ENCODE measurements at places on chromosomes 1 and 21. TPM values are rescaled to one million over a fixed set of nuclear protein-coding genes. Genes with fewer than 3 reads are reported as not detected.

DNA sequence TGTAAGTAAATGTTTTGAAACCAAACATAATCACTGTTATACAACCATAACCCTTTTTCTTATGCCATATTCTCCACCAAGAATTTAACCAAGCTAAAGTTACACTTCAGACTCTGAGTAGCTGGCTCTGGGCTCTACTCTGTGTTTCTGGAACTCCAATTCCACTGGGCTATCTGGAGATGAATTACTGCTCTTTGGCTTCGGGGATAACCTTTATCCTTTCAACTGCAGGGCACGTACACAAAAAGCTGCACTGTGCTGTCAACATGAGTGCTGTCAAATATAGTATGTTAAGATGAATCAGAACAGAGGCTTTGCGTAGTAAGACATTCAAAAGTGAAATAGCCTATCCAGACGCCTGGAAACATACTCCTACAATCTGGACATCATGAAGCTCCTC is 500.6 kb downstream of the LTN1 start:
- DNase-seq, result no peak

DNA sequence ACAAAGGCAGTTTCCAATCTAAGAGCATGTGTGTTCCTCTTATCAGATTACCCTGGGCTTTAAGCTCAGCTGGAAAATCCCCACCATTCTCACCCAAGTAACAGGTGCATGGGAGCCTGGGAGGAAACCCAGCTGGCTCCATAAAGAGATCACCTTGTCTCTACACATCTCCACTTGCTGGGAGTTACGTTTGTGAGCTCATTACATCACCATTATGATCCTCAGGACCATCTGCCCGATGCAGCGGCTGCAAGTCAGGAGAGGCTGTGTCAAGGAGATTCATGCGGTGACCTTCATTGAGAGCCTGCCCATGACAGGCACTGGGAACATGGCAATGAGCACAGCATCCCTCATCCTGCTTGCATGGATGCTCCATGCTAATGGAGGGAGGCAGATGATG is 618.0 kb downstream of the NPHP4 start:
- no peak for DNase-seq

Gene POFUT2
- total RNA-seq, result 12.4 TPM

Gene PLPPR4
- not detected for total RNA-seq

Gene PLA2G2D
- not detected for total RNA-seq
